ENCODE measurements at places on chromosomes 6 and 20.

GRCh38 chr6:50655848-50656453 is 57.4 kb upstream of the TFAP2D start:
- DNase-seq, result no peak

DNA sequence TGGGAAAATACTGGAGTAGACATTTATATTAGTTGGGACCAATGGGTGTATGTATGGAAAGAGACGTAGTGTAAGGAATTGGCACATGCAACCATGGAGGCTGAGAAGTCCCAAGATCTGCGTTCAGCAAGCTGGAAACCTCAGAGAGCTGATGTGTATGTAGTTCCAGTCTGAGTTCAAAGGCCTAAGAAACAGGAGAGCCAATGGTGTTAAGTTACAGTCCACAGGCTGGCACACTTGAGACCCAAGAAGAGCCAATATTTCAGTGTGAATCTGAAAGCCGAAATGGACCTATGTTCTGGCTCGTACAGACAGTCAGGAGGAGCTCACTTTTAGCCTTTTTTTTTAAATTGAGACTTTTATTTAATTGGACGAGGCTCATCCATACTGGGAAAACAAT is 244.2 kb downstream of the CDKAL1 start:
- no peak for DNase-seq

DNA sequence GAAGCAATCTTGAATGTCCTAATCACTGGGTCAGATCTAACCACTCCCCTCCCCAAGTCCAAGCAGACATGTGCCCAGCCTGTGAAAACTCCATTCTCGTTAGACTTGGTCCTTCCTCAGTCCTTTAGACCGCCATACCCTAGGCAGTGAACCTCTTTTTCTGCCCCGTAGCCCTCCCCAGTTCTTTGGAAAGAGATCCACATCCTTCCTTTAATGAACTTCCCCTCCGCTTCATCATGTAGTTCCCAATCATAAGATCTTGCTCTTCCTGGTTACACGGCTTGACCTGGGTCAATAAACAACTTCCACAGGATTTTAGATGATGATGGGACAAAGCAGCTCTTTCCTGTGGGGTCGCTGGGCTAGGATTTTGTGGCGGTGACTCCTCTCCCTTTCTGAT is 9.6 kb downstream of the AHCY start:
- no peak for DNase-seq

DNA sequence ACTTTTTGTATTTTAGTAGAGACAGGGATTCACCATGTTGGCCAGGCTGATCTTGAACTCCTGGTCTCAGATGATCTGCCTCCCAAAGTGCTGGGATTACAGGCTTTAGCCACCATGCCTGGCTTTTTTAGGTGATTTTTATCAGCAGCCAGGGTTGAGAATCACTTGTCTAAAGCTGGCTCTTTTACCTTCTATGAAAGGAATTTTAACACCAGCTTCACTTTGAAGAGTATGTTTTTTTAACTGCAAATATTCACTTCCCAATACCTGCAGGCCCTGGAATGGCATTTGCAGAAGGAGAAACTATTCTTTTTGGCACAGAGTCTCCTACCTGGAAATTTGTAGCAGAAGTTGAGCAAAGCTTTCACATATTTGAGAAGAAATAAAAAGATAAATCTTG is 63.6 kb upstream of the NAA20 start:
- no peak for DNase-seq

GRCh38 chr20:32271620-32272019 is 5.8 kb upstream of the KIF3B start:
- DNase-seq, result no peak

DNA sequence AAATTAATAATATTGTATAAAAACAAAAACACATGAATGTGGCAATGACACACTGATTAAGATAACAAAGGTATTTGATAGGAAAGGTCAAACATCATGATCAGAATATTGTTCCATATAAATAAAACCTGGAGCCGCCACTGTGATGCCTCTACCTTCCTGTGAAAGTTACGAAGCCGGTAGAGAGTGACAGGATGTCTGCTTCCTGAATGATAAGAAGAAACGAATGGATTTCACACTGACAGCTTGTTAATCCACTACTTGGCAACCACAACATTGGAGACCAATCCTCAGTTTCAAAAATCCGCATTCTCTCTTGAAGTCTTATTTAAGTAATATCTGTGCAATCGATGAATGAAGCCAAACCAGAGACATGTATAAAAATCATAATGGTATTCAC is 315.1 kb downstream of the HDGFL1 start:
- no peak for DNase-seq

DNA sequence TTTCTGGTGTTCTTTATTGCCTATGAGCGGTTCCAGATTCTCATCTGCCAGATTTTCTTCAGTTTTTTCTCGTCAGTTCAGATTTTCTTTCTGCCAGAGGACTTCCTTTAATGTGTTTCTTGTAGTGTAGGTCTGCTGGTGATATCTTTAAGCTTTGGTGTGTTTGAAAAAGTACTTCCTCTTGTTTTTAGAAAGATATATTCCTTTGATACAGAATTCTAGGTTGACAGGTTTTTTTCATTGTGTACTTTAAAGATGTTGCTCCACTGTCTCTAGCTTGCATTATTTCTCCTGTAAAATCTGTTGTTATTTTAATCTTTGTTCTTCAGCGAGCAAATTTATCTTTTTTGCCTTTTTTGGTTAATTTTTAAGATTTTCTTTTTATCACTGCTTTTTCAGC is 36.9 kb downstream of the ASXL1 start:
- DNase-seq, result no peak

DNA sequence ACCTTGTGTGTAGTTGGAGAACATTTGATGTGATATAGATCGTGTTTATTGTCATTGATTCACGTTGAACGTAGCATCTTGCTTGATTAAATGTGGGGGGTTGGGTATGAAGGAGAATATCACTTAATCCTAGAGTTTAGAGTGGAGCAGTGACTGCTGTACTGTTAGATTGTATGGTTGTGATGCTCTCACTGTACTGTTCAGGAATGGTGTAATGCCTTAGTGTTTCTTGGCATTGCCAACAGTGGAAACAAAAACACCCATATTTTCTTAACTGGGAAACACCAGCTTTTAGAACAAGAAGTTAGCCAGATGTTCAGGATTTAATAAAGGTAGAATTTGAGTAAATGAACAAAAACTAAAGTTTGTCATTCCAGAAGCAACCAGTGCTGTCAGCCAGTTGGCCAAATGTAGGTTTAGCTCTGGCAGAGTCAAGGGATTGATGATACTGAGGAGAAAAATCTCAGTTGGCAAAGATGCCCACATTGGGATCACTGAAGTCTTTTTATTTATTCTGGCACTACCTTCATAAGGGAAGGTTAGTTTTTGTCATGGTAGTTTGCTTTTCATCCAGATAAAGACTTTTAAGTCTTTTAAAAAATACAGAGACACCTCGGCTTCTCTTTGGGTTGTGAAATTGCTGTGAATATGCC is 129.9 kb downstream of the JARID2 start:
- DNase-seq, result no peak

GRCh38 chr6:15874326-15874725 is 211.5 kb upstream of the DTNBP1 start:
- DNase-seq, result no peak

GRCh38 chr6:119495230-119495683 is 145.7 kb upstream of the MAN1A1 start:
- no peak for DNase-seq

GRCh38 chr6:12189150-12189549 is 101.0 kb upstream of the EDN1 start:
- DNase-seq, result no peak

DNA sequence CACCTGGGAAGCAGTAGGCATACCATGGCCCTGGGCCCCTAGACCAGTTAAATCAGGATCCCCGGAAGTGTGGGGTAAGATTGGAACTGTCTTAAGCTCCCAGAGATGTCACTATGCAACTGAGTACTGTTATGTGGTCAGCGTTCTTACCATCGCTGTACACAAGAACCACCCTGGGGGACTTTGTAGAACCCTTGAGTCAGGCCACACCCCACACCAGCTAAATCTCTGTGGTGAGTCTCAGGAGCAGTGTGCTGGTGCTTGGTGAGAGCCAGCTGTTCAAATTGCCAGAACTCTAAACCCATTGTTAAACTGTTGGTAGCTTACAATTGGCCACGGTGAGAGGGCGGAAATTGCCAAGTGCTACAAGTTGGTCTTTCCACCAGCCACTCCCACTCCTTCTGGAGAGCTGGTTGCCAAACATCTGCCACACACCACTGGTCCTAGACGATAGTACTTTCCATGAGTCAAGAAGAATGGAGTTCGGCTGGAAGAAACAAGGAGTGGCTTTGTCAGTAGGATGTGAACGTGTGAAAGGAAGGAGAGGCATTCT is 80.5 kb upstream of the SYNDIG1 start:
- no peak for DNase-seq

- no peak for DNase-seq
These were observed 25.1 kb downstream of the GZF1 start for GRCh38 chr20:23387118-23387443.

GRCh38 chr20:44901974-44902373 is 7.9 kb upstream of the PABPC1L start:
- peak; percentile 21 for DNase-seq

GRCh38 chr6:16043171-16044135 is 85.4 kb upstream of the MYLIP start:
- no peak for DNase-seq

DNA sequence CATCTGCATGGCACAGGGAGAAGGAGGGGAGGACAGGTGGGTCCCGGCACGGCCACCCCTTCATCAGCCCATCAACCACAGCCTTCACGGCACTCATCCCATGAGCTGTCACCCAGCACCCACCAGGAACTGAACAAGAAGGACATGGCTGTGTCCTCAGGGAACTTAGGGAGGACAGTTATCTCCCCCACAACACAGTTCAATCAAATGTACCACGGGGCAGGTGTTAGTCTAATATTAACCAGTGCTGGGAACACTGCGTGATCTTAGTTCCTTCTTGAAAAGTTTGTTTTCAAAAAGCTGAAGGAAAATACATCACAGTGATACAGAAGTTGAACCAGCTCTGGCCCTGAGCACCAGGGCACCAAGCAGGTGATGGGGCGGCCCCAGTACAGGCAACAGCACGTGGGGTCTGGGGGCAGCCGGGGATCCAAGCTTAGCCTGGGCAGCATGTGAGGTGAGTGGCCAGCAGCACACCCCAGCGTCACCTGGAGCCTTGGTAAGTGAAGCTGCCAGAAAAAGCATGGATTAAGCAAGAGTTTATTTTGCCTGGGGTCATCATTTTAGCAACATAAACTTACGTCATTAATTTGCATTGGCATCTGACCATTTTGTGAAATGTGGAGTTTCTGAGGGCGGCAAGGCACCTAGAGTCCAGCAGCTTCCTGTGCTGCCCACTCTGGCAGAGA is 35.5 kb upstream of the AFDN start:
- no peak for DNase-seq

DNA sequence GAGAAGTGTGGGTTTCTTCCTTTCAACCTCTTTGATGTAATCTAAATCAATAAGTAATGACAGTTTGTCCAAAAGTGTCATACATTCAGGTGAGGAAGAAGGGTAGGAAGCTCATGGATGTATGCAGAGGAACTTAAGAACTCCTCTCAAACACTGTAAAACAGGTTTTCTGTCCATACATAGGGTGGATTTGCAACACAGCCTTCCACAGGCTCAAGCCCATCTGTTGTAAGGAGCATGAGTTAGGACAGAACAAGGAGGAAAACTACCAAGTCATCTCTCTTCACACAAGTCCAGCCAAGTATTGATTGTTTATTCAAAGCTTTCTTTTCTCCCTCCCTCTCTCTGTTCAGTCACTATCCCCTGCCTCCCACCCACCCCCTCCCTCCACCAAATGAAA is 49.0 kb upstream of the CDYL start:
- DNase-seq, result no peak

- DNase-seq, result no peak
These were observed 17.8 kb upstream of the SLC32A1 start for GRCh38 chr20:38706509-38706908.

- DNase-seq, result no peak
These were observed 65.0 kb upstream of the TOX2 start for GRCh38 chr20:43849496-43850186.

DNA sequence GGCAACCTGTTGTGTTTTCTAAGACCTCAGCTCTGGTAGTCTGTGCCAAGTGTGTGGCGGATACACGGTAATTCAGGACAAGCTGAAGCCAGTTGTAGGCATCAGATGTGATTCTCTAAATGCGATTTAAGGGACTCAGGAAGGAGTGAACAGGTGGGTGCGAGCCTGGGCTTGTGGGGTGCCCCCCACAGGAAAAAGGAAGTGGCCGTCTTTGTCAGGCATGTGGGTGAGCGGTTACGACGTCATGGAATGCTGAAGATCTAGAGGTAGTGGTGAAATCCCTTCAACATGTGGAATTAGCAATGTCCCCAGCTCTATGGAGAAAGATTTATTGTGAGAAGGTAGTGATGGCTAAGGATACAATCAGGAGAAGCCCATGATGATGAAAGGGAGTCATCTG is 95.1 kb upstream of the EXOC2 start:
- DNase-seq, result peak; percentile 10

GRCh38 chr6:48426636-48427035 is 315.6 kb upstream of the PTCHD4 start:
- DNase-seq, result no peak

DNA sequence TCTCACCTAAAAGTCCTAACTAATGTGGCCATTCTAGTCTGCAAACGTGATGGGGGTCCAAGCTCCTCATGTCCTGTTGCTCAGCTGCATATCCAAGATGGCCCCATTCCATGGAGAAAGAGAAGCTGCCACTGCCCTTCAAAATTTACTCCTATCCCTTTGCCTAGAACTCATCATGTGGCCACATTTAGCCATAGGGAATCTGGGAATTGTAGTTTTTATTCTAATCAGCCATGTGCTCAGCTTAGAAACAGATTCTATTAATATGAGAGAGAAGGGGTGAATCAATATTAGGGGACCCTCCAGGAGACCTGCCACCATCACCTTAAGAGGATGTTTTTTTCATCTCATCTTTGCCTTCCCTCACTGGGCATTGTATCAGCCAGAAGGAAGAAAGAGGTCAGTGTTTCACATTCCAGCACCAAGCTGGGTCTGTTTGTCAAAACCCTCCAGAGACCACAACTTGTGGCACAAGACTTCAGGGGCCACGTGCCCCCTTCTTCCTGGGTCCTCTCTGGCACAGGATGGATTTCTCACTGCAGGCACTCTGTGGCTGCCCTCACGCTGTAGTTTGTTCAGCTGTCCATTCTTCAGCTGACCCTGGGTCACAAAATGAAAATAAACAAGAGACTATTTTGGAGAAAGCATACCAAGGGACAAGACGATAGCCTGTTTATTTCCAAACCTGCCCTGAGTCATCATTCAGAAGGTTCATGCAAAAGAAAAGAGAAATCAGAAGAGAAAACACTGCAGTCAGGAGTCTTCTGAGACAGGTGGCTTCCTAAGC is 172.0 kb downstream of the EYA2 start:
- no peak for DNase-seq

DNA sequence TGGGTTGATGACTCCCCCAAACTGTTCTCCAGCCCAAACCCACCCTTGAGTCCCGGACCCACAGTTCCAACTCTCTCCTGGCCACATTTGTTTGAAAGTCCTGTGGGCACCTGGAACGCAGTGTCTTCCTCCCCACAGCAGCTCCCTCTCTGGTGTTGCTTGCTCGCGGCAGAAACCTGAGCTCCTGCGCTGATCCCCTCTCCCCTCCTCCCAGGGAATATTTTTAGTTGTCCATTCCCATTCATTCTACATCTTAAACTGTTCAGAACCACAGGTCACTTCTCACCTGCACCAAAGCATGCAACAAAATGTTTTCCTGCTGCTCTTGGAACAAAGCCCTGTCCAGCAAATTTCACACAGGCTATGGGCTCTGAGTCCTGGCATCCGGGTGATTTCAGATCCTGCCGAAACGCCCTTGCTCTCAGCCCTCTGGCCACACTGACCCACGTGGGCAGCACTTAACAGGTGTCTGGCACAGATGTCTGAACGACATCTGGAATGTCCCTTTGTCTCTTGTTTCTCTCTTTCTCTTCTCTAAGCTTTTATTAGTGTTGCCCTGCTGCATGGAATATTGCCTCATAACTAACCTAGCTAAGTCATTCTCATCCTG is 27.0 kb upstream of the PMEPA1 start:
- no peak for DNase-seq
